ENCODE measurements at places on chromosomes 12 and 14. TPM values are rescaled to one million over a fixed set of nuclear protein-coding genes. Genes with fewer than 3 reads are reported as not detected.

P2RX2 gene
- total RNA-seq = 0.66 TPM

DNA sequence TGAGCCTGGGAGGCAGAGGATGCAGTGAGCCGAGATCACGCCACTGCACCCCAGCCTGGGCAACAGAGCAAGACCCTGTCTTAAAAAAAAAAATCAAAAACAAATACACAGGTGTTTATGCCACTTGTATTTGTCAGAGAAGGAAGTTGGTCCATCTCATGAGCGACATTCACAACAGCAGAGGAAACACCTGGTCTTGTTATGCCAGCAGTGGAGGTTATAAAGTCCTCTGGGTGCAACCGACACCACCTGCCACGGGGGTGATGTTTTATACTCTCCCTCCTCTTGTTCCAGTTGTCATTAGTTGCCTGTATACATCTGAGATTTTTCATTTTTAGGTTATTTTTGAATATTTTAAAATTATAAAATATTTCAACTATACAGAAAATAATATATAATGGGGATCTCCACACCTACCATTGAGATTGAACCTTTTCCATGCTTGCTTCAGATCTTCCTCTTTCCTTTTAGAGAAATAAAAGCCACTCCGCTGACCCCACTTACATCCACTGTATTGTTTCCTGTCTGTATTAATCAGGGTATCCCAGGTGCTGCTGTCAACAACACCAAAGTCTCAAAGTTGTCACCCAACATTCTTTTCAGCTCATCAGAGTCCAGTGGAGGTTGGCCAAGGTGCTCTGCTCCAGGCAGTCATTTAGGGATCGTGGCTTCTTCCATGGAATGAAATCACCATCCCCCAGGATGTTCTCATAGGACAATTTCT, 65.1 kb downstream of the RNFT2 start:
- DNase-seq = peak; percentile 75

DNA sequence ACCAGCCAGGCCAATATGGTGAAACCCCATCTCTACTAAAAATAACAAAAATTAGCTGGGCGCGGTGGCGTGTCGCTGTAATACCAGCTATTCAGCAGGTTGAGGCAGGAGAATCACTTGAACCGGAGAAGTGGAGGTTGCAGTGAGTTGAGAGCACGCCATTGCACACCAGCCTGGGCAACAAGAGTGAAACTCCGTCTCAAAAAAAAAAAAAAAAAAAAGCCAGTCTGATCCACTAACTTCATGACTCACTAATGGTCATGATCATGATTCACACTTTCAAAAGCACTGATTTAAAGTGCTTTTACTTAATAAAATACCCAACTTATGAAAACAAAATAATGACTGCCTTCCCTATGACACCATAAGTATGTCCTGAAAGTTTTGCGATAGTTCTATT, 38.4 kb upstream of the CPM start:
- no peak for DNase-seq

DNA sequence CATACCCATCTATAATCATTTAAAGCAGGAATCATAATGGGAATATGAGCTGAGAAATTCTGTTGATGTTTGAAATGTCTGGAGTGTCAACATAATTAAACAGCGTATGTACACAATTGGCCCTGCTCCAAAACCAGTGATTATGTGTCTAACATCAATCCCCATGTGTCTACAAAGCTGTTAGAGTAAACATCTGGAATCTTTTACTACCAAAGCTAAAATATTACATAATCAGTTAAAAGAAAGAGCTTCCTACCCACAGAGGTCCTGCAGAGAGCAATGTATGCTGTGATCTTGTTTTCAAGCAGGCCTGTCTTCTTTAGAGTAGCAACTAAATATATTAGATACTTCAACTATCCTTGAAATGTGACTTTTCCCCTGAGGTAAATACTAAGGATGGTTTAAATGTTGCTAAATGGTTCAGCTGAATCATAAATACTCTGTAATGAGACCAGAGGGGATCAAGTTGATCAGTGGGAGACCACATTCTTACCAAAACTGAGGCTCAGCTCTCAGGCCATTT, 74.3 kb downstream of the RASSF8 start:
- no peak for DNase-seq

DNA sequence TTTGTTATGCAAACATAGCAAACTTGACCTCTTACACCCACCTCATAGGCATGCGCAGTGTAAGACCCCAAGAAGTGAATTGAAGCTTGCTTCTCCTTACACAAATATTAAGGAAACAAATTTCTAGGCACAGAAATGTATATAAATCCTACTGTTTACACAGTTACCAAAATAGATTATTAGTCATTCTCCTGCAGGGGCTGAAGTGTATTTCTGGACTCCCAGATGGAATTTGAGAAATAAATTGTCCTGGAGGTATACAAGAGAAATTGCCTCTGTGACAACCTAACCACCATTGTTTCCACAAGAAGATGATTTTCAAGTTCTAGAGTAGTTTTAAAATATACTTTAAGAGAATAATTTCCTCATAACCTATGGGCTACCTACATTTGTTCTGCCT, 656.0 kb upstream of the MDGA2 start:
- DNase-seq = no peak

AVPR1A gene
- total RNA-seq = 1.6 TPM

C12orf60 gene
- 1.4 TPM for total RNA-seq

- DNase-seq = no peak
Observed at GRCh38 chr14:65920996-65921395, 508.5 kb downstream of the FUT8 start.

HOXC9 gene
- total RNA-seq = 0.09 TPM

FOXN4 gene
- total RNA-seq = not detected

- DNase-seq = no peak
Observed at GRCh38 chr14:72532686-72533454, 361.0 kb downstream of the DPF3 start.

GRCh38 chr12:28135801-28136439, 54.3 kb upstream of the CCDC91 start:
- no peak for DNase-seq

- no peak for DNase-seq
Observed at GRCh38 chr12:113757221-113758002, 208.7 kb downstream of the RBM19 start.

DNA sequence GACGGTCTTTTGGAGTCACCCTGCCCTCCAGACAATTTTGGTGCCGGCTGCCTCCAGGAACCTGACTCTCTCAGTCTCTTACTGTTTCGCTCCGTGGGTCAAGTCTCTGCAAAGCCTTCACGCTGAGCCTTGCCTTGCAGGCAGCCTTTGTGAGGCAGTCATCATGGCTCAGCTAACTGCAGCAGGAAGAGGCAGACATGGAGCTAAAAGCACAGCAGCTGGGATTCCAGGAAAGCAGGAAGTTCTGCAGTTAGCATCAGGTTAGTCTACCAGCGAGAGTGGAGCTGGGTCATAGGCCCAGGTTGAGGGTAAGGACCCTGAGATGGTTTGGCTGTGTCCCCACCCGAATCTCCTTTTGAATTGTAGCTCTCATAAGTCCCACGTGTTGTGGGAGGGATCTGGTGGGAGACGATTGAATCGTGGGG, 305.4 kb downstream of the PCNX1 start:
- no peak for DNase-seq

TEX52 gene
- 0.09 TPM for total RNA-seq

All from thymus (tissue), 14 donors.